ENCODE measurements at places on chromosomes 3 and 15. TPM values are rescaled to one million over a fixed set of nuclear protein-coding genes. Genes with fewer than 3 reads are reported as not detected.

DNA sequence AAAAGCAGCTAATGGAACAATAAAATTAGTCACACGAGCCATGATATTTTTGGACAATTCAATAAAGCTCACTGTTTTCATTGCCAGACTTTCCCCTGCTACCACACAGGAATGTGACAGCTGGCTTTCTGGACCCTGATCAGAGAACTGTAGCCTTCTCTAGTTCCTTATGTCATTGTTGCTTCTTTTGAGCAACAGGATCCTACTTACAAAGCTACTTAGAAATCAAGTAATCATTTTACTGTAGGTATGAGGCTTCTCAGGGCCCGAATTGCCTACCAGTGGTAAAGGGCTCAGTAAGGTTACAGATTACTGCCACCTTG is 94.3 kb upstream of the AADACL2 start:
- no peak for DNase-seq

DNA sequence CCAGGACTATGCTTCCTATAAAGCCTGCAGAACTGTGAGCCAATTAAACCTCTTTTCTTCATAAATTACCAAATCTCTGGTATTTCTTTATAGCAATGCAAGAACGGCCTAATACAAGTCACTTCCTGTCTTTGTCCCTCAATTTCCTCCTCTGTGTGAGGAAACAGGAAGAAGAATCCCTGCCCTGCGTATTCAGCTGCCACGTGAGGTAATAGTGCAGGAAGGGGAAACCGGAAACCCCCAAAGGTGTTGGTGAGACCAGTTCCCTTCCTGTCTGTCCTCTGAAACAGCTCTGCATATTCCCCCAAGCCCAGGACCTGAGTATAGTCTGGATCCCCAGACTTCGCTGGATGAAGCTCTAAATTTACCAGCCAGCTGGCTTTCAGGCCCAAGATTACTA is 18.1 kb upstream of the PTPN23 start:
- no peak for DNase-seq

- DNase-seq, result no peak
These were observed 71.4 kb downstream of the GHSR start for GRCh38 chr3:172376881-172377280.

DNA sequence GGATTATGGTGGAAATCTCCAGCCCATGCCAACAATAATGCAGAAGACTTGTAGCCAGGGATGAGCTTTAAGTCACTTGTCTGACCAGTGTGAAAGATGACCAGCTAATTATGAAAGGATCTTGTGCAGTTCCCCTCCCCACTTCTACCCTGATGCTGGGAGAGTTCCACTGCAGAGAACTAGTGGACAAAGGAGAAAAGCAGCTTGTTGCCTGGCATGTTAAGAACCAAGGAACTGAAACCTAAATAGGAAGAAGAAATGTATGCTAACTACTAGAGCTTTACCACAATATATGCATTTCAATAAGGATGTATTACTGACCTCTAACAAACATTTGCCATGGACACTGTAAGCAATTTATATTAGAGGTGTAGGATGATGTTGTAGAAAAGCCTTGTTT is 52.2 kb upstream of the CSTA start:
- no peak for DNase-seq

GRCh38 chr3:144229330-144229729 is 257.7 kb downstream of the DIPK2A start:
- DNase-seq, result no peak

DNA sequence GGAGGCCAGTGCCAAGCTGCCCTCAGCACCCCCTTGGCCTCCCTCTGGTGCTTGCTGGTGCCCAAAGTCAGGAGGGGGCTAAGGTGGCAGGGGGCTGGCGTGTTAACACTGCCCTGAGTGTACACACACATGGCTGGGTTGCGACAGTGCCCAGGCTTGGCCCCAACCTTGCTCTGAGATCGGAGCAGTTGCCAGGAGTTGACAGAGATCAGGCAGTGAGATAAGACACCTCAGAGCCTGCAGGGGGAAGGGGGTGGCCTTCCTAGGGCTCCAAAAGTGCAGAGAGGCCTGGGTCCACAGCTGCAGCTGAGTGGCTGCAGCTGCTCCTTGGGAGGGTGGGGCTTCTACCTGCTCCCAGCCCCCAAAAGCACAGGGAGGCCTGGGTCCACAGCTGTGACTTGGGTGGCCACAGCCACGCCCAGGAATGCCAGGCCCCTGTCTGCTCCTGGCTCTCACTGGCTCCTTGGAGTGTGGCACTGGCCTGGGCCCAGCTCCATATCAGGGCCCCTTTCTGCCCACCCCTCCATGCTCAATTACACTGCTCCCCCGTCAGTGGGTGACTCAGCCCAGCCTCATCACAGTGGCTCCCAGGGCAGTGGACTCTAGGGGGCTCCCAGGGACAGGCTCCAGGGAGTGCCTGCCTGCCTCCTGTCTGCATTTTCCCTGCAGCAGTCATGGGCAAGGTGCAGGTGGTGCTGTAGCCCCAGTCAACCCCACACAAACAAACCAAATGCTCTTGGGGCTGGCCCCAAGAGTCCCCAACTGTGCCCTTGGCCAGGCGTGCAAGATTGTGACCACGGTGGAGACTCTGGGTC is 56.4 kb upstream of the C15orf39 start:
- DNase-seq, result no peak

DNA sequence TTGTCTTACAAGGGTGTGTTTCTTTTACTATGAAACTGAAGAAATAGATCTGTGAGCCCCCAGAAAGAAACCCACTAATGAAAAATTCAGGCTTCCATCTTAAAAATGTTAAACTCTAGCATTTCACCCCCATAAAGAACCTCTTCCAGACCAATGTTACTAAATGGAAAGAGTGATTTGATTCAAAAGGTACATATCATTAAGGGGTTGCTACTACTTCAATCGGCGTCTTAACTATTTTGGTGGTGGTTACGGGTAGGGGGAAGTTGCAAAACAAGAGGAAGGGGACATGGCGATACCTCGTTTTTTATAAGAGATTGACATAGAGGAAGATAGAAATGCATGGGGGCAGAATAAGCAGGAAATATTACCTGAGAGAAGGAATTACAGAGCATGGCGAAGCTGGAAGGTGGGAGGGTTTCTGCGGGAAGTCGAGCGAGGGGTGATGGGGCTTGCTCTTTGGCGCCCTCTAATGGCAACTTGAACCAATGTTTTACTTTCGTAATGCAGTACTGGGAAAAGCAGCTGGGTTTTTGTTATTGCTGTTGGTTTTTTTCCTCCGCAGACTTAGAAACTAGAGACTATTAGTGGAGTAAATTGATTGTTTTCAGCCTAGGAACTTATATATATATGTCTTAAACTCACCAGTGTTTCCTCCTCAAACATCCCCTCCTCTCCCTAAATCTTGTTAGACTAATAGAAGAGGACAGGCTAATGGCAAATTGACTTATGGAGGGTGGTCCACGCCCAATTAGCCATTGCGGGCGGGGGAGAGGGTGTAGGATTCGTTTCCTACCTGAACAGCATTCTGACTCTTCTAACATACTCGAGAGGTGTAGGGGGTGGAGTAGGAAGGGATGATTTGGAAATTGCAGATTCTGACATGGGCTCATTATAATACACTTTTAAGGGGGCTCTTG is 11.3 kb upstream of the SOX2 start:
- peak; percentile 92 for DNase-seq

DNA sequence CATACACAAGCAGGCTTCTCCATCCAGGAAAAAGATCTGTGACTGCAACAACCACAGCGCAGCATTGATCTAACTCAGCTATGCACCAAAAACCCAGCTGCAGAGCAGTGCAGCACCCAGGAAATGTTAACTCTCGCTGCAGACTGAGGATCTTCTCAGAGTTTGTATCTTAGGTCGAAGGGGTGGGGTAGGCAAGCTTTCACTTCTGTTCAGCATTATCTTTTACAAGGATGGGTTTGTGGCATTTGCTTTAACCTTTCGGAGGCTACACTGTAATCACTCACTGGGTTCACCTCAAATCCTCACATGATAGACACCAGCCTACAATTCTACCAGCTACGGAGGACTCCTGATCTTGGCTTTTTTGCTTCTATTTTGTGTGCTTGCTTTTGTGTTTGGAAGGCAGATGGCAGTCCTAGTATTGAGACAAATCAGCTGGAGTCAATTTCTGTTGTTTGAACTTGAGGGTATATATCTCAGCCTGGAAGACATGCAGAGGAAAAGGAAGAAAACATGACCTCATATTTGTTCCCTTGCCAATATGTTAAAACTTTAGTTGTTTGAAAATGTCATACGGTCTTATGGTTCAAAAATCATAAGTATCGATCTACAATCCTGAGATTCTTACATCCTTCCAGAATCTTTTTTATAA is 25.2 kb downstream of the LRRK1 start:
- no peak for DNase-seq

GRCh38 chr15:76184650-76185035 is 124.9 kb downstream of the TMEM266 start:
- no peak for DNase-seq

GRCh38 chr3:74033381-74033780 is 408.6 kb upstream of the PDZRN3 start:
- no peak for DNase-seq

- no peak for DNase-seq
These were observed 12.8 kb downstream of the NXPE3 start for GRCh38 chr3:101791778-101792177.

GRCh38 chr15:67413770-67414390 is 107.1 kb upstream of the C15orf61 start:
- DNase-seq, result peak; percentile 73

- no peak for DNase-seq
These were observed 356.2 kb downstream of the OCA2 start for GRCh38 chr15:27742751-27743477.

GRCh38 chr3:18111796-18112232 is 313.3 kb downstream of the SATB1 start:
- peak; percentile 58 for DNase-seq

DNA sequence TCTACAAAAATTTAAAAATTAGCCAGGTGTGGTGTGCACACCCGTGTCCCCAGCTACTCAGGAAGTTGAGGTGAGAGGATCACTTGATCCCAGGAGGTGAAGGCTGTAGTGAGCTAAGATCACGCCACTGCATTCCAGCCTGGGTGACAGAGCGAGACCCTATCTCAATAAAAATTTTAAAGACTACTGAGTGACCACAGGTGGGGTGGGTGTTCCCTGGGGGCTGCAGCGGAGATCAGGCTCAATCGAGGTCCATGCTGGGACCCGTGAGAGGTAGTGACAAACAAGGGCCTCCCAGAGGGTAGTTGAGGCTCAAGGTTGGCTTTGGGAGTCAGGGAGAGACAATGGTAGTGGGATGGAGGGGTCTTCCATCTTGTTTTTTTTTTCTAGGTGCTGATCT is 38.9 kb upstream of the LIMD1 start:
- DNase-seq, result no peak

DNA sequence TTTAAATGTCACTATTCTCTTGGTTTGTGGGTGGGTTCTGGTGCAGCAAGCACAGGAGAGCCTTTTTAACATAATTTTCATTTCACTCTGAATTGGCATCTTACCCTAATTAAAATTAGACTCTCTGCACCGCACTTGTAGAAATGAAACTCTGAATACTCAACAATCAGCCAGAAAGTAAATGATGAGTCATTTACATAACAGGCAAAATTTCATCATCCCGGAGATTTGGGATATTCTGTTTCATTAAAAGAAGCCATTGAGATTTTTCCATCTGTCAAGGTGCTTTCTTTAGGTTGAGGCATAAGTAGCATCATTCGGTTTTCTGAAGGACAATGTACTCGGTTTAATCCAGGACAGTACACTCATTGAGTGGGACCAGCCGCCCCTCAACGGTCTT is 111.0 kb downstream of the RFTN1 start:
- peak; percentile 82 for DNase-seq

- DNase-seq, result peak; percentile 35
These were observed 228.8 kb upstream of the BHLHE40 start for GRCh38 chr3:4750306-4750968.

DNA sequence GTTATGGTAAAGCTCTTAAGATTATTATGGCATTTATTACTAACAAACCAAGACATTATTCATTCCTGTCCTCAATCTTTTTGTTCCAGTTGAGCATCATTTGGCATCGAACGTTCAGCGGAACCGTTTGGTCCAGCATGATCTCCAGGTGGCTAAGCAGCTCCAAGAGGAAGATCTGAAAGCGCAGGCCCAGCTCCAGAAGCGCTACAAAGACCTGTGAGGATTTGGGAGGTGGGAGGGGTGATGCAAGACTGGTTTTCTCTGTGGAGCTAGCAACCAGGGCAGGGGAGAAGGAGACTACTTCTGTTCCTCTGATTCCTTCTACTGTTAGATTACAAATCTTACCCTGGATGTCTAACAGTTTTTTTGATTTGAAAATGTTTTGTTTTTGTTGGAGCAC is 27.6 kb upstream of the UTS2B start:
- no peak for DNase-seq

DNA sequence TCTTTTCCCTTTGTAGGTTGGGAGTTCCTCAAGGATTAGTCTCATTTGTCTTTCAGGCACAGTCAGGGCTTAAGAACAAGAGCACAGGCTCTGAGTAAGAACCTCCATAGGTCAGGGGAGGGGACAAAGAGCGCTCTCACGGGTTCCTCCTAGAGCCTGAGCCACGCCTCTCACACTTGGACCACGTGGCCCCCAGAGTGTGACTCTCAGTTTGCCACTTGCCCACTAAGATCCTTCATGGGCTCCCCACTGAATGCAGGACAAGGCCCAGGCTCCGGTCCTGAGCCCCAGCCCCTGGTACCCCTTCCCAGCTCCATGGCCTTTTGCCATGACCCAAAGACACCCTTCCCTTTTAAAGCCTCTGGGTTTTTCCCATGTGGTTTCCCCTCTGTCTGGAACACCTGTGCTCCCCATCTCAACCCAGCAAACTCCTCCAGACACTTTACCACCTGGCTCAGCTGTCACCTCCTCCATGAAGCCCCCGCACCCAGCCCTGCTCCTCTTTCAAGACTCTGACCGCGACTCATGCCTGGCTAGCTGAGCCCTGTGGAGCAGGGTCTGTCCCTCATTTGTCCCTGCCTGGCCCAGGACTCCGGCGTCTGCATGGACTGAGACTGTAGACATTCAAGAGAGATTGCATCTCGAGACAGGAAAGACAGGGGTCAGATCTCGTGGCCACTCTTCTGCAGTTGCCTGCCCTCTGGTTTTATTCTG is 32.7 kb downstream of the IQSEC1 start:
- no peak for DNase-seq

GRCh38 chr3:14891135-14892132 is 55.9 kb upstream of the NR2C2 start:
- DNase-seq, result no peak

- peak; percentile 59 for DNase-seq
These were observed 33.5 kb downstream of the CCDC13 start for GRCh38 chr3:42739401-42740158.

DNA sequence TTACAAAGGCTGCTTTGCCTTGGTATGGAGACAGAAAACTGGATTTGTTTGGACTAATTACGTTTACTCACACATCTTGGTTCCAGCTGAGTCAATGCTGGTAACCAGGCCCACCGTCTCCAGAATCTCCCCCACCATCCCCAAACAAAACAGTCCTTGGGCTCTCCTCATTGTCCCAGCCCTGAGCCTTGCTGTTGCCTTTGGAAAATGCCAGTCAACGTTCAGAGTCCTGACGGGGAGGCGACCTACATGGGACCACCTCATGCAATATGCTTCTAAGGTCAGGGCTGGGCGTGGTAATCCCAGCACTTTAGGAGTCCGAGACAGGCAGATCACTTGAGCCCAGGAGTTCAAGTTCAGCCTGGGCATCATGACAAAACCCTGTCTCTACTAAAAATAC is 85.2 kb upstream of the IQSEC1 start:
- DNase-seq, result no peak

The MED12L gene
- total RNA-seq, result 2.2 TPM

The BOC gene
- total RNA-seq, result 29.2 TPM

The UNC13C gene
- total RNA-seq, result under 0.01 TPM

The ZNF620 gene
- total RNA-seq, result 1.1 TPM

The CHDH gene
- 0.88 TPM for total RNA-seq

The CCDC39 gene
- not detected for total RNA-seq

The ATXN7 gene
- 17.0 TPM for total RNA-seq

The REC114 gene
- not detected for total RNA-seq

The CRABP1 gene
- not detected for total RNA-seq

The PATL2 gene
- total RNA-seq, result 2.7 TPM

The HES1 gene
- total RNA-seq, result 4.4 TPM
